ENCODE measurements at places on chromosomes 1 and 21.

DNA sequence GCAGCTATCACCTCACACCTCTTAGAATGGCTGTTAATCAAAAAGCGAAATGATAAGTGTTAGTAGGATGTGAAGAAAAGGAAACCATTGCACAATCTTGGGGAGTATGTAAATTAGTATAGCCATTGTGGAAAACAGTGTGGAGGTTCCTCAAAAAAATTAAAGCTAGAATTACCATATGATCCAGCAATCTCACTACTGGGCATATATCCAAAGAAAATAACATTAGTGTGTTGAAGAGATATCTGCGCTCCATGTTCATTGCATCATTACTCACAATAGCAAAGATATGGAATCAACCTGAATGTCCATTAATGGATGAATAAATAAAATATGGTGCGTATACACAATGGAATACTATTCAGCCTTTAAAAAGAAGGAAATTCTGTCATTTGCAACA, 68.9 kb downstream of the SNRPE start:
- H3K27ac ChIP-seq, result no peak overlapping the region
- H3K4me3 ChIP-seq, result no peak overlapping the region
- peaks cover 20% of the 10 kb centered on the region for H3K4me1 ChIP-seq

DNA sequence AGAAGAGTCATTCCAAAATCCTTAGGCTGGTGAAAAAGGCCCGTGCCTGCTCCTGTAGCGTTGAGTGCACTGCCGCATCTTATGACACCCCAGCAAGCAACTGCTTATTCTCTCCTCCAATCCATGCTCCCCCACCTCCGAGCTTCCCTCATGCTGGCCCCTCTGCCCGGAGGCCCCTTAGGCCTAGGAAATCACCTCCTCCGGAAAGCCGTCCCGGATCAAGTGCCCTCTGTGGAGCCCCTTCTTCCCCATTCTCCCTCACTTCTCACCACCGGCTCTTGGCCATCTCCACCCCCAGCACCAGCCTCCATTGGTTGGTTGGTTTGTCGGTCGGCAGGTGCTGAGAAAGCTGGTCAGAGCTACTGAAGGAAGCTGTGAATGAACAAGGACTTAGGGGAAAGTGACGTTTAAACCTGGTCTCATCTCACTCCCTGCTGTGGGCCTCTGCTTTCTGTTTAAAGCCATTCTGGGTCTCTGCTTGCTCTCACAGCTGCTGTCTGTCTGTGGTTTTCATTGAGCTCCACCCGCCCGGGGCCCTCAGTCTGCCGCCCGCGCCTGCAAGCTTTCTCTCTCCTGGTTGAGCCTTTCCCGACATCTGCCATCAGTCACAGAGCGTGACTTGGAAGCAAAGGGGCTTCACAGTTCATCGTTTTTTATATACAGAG, 122.2 kb downstream of the KCNN3 start:
- H3K27ac ChIP-seq, result no peak overlapping the region
- no peaks in the 10 kb centered on the region for H3K4me1 ChIP-seq
- DNase-seq, result no peak
- no peak overlapping the region for H3K4me3 ChIP-seq

GRCh38 chr1:67853704-67854103, 20.4 kb upstream of the GNG12 start:
- no peak overlapping the region for H3K4me3 ChIP-seq
- no peak overlapping the region for H3K27ac ChIP-seq
- DNase-seq, result no peak

DNA sequence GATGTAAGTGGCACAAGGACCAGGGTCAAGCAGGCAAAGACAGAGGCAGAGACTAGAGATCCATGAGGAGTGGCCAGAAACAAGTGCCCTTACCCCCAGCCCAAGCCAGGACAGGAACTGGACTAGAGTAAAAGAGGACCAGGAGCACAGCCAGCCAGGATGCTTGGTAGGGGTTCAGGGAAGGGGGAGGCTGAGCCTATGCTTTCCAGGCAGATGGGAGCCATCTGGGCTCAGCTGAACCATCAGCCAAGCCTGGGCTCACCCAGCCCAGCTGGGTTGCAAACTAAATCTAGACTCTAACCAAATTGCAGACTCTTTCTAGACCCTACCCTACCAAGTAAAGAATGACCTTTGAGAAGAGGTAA, 15.2 kb downstream of the PDZK1IP1 start:
- no peaks in the 10 kb centered on the region for H3K27me3 ChIP-seq
- no peak for DNase-seq
- no peak overlapping the region for H3K4me3 ChIP-seq
- no peaks in the 10 kb centered on the region for H3K36me3 ChIP-seq
- peaks cover 6% of the 10 kb centered on the region for H3K4me1 ChIP-seq
- no peak overlapping the region for H3K27ac ChIP-seq

DNA sequence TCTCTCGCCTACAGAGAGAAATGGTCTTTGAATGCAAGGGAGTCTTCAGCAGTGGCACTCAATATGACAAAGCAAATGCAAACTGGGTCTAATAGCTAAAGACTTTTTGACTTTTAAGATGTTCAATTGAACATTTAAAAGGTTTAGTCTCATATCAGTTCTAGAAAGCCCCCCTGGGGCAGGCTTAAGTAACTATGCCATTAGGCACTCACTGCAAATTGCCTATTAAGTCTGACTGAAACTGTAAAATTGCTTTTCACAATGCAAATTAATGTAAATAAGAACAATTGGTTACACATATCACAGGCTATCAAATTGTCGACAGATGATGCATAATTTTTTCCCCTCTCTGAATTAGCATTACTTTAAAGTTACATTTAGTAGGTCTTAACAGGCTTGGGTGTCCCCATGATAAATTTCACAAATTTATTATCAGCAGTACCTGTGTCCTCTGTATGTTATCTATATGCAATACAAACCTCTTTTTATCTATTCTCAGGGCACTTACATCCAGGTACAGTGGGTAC, 329.1 kb downstream of the LRRIQ3 start:
- no peaks in the 10 kb centered on the region for H3K36me3 ChIP-seq
- H3K4me3 ChIP-seq, result no peak overlapping the region
- no peak for DNase-seq
- no peak overlapping the region for H3K27ac ChIP-seq
- no peaks in the 10 kb centered on the region for H3K27me3 ChIP-seq

DNA sequence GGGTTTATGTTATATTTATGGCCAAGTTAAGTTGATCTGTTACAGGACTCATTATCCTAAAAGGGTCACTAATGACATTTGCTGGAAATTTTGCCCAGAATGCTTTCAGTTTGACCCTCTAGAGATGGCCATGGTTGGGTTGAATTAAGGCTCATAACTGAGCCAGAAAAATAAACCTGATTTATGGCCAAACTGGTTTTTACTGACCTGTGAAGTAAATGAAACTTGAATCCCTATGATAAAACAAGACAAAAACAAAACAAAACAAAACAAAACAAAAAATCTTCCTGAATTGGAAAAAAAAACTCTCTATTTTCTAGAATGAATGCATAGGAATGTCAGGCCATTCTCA, 72.5 kb upstream of the CLDN14 start:
- no peaks in the 10 kb centered on the region for H3K4me1 ChIP-seq
- no peak overlapping the region for H3K27ac ChIP-seq
- no peaks in the 10 kb centered on the region for H3K36me3 ChIP-seq
- no peak overlapping the region for H3K4me3 ChIP-seq
- no peak for DNase-seq

DNA sequence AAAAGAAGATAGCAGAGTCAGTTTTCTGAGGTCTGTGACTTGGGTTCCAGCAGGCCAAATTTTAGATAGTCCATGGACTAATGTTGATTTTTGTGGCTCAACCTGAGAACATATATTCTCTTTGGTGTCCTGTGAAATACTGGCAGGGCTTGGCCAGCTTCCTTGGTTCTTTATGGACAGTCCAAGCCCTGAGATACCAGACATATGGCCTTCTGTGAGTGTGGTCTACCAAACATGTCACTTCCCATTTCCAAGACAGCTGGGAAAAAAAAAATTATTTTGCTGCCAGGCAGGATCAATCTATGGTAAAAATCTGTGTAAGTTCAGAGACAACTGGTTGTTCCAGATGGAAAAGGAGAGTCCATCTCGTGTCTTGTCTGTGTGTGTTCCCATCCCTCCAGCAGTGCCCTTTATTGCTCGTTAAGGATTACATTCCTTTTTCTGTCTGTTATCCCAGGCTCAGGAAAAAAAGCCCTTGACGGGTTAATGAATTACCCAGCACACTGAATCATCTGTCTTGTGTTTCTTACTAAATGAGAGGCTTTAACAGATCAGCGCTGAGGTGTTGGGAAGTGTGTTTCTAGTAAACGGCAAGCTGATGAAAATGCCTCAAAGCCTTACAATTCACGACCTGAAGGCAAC, 33.4 kb upstream of the XPR1 start:
- no peak overlapping the region for H3K27ac ChIP-seq
- DNase-seq, result no peak
- no peaks in the 10 kb centered on the region for H3K36me3 ChIP-seq
- H3K4me1 ChIP-seq, result no peaks in the 10 kb centered on the region
- H3K4me3 ChIP-seq, result no peak overlapping the region

DNA sequence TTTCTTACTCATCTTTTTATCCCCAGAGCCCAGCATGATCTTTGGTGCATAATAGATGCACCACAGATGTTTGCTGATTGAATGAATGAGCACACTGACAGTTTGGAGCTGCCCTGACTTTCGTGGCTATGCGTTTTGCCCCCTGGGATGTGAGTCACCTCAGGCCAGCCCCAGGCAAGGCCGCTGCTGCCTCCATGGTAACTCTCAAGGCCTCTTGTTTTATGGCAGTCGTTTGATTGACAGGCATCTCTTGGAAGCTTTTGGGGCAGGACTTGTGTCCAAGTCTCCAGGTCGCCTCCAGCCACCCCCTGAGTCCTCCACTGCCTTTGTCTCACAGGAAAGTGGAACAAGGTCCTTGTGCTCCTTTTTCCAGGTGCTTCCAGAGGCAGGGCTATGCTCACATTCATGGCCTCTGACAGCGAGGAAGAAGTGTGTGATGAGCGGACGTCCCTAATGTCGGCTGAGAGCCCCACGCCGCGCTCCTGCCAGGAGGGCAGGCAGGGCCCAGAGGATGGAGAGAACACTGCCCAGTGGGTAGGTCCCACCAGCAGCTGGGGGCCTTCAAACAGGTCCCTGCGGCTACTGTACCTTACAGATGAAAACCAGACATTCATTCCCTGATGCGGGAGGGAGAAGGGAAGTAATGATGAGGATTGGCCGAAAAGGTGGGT, 11.2 kb downstream of the PSEN2 start:
- H3K27me3 ChIP-seq, result no peaks in the 10 kb centered on the region
- DNase-seq, result no peak
- H3K4me3 ChIP-seq, result no peak overlapping the region
- no peak overlapping the region for H3K27ac ChIP-seq
- peaks cover 3% of the 10 kb centered on the region for H3K4me1 ChIP-seq
- H3K36me3 ChIP-seq, result peaks cover 11% of the 10 kb centered on the region

GRCh38 chr1:61453111-61453961, 271.6 kb downstream of the TM2D1 start:
- no peak overlapping the region for H3K4me3 ChIP-seq
- no peaks in the 10 kb centered on the region for H3K27me3 ChIP-seq
- peaks cover 37% of the 10 kb centered on the region for H3K4me1 ChIP-seq
- peaks cover 1% of the 10 kb centered on the region for H3K36me3 ChIP-seq

GRCh38 chr1:212242288-212242984, 42.8 kb upstream of the PPP2R5A start:
- H3K4me1 ChIP-seq, result peaks cover 14% of the 10 kb centered on the region
- no peaks in the 10 kb centered on the region for H3K27me3 ChIP-seq
- no peaks in the 10 kb centered on the region for H3K36me3 ChIP-seq
- H3K27ac ChIP-seq, result no peak overlapping the region
- no peak overlapping the region for H3K4me3 ChIP-seq
- no peak for DNase-seq

- H3K27ac ChIP-seq, result no peak overlapping the region
- H3K27me3 ChIP-seq, result no peaks in the 10 kb centered on the region
- peaks cover 22% of the 10 kb centered on the region for H3K4me1 ChIP-seq
- DNase-seq, result no peak
Observed at GRCh38 chr1:16369821-16370220, 2.8 kb downstream of the SZRD1 start.

- no peaks in the 10 kb centered on the region for H3K27me3 ChIP-seq
- H3K36me3 ChIP-seq, result peaks cover 4% of the 10 kb centered on the region
- no peak for DNase-seq
- peaks cover 28% of the 10 kb centered on the region for H3K4me1 ChIP-seq
- H3K27ac ChIP-seq, result no peak overlapping the region
- no peak overlapping the region for H3K4me3 ChIP-seq
Observed at GRCh38 chr1:155307247-155307740, 1.4 kb upstream of the FDPS start.

DNA sequence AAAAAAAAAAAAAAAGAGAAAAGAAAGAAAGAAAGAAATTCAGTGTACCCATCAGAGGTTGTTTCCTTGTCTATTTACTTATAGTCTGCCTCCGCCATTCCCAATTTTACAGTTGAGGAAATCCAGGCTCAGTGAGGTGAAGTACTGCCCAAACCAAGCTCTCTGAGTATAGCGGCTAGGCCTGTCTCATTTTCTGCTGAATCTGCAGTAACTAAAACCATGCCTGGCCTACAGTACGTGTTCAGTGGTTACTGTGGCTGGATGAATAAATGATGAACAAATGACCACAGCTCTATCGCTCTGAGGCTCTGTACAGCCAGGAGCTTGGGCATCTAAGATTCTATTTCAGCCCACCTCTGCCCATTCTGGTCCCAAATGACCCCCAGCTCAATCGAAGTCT, 24.3 kb downstream of the RAP1GAP start:
- peaks cover 5% of the 10 kb centered on the region for H3K27me3 ChIP-seq
- no peaks in the 10 kb centered on the region for H3K36me3 ChIP-seq
- H3K4me1 ChIP-seq, result peaks cover 4% of the 10 kb centered on the region
- H3K4me3 ChIP-seq, result no peak overlapping the region
- DNase-seq, result no peak

GRCh38 chr21:44478124-44478800, 23.0 kb downstream of the LRRC3 start:
- H3K4me1 ChIP-seq, result no peaks in the 10 kb centered on the region
- DNase-seq, result no peak
- no peaks in the 10 kb centered on the region for H3K27me3 ChIP-seq
- no peaks in the 10 kb centered on the region for H3K36me3 ChIP-seq
- H3K27ac ChIP-seq, result no peak overlapping the region

DNA sequence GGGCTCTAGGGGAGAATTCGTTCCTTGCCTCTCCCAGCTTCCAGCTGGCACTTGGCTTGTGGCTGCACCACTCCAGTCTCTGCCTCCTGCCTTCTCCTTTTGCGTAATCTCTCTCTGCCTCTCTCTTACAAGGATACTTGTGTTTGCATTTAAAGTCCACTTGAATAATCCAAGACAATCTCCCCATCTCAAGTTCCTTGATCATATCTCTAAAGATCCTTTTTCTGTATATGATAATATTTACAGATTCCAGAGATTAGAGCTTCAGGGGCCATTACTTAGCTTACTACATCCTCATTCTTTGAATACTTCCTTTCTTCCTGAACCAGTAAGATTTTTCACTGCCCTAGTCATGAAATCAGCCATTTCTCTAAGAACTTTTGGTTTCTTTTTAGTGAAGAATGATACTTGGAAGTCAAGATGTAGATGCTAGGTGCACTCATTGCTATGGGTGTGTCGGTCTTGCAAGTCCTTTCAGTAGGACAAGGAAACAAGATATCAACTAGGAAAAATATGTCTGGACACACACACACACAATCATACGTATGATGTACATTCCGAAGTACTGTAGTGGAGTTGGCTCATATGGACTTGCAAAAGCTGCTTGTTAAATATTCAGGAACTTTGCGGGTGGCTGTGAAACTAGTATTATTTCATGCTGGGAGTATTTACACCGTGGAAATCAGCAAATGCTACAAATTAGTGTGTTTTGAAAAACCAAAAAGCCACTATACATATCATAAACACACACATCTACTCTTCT, 20.8 kb upstream of the RLF start:
- H3K4me1 ChIP-seq, result peaks cover 6% of the 10 kb centered on the region
- peaks cover 5% of the 10 kb centered on the region for H3K27me3 ChIP-seq
- DNase-seq, result no peak

GRCh38 chr1:36565576-36566501, 83.1 kb upstream of the CSF3R start:
- no peaks in the 10 kb centered on the region for H3K27me3 ChIP-seq
- no peaks in the 10 kb centered on the region for H3K36me3 ChIP-seq
- no peaks in the 10 kb centered on the region for H3K4me1 ChIP-seq
- H3K4me3 ChIP-seq, result no peak overlapping the region
